ENCODE measurements at places on chromosomes 7 and 10. TPM values are rescaled to one million over a fixed set of nuclear protein-coding genes. Genes with fewer than 3 reads are reported as not detected.

Gene NUTM2E
- total RNA-seq: 0.43 TPM

Gene TMEM26
- 0.06 TPM for total RNA-seq

Gene AKR1C4
- total RNA-seq: 0.13 TPM

Gene SLC13A1
- total RNA-seq: not detected

Gene IKZF1
- not detected for total RNA-seq

Gene NPY4R
- 34.8 TPM for total RNA-seq

Gene VSTM4
- total RNA-seq: 0.41 TPM

Gene PNLIP
- total RNA-seq: 0.28 TPM

Gene HABP2
- total RNA-seq: 0.09 TPM

Gene ZNF804B
- total RNA-seq: not detected

Gene PGAM1
- 616 TPM for total RNA-seq

Gene TMEM229A
- total RNA-seq: not detected

Gene BAIAP2L1
- 38.0 TPM for total RNA-seq

Gene WIPF3
- 0.48 TPM for total RNA-seq

Gene PARD3
- 55.2 TPM for total RNA-seq

Gene C7orf57
- total RNA-seq: 0.32 TPM

Gene OPALIN
- not detected for total RNA-seq
